Naive B cell (primary cell): ENCODE measurements at places on chromosomes 16 and 17. TPM values are rescaled to one million over a fixed set of nuclear protein-coding genes. Genes with fewer than 3 reads are reported as not detected.

GRCh38 chr16:4641895-4642294, 17.3 kb downstream of the MGRN1 start:
- DNase-seq, result no peak
- peak overlapping the region; percentile 48 for H3K27ac ChIP-seq
- H3K27me3 ChIP-seq, result no peaks in the 10 kb centered on the region
- H3K4me3 ChIP-seq, result no peak overlapping the region
- H3K36me3 ChIP-seq, result no peaks in the 10 kb centered on the region

GRCh38 chr17:12631076-12631475, 34.6 kb upstream of the MYOCD start:
- H3K27ac ChIP-seq, result no peak overlapping the region
- H3K4me3 ChIP-seq, result no peak overlapping the region
- no peak for DNase-seq
- no peaks in the 10 kb centered on the region for H3K4me1 ChIP-seq

DNA sequence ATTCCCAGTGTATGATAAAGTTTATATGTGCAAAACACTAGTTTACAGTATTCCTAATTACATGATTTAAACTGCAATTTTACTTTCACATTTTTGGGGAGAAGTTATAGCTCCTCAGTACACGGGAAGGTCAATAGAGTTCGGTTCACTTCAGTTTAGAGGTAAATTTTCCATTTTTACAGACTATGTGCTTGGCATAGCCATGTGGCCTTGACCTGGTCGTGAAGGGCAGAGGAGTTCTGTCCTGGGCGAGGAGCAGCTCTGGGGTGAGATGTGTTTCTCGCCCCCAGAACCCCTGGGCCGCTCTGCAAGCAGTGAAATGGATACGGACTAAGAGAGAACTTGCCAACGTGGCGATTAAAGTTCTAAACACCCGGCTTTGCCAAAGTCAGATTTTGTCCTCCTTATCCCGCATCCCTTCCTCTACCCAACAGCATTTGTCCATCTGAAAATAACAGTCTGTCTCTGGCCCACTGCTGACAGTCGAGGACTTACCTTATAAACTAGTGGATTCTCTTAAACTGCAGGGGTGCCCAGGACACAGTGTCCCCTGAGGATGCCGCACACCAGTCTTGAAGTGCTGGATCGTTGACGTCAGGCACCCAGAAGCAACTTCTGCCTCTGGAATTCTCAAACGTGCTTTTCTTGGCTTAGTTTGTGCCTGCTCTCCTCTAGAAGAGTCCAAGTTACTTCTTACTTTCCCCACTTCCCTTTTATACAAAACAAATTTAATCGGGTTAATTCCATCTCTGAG, 1.5 kb upstream of the SIAH1 start:
- peak overlapping the region; percentile 19 for H3K27ac ChIP-seq
- H3K4me1 ChIP-seq, result peaks cover 21% of the 10 kb centered on the region
- no peaks in the 10 kb centered on the region for H3K27me3 ChIP-seq
- H3K36me3 ChIP-seq, result no peaks in the 10 kb centered on the region
- peak overlapping the region; percentile 91 for H3K4me3 ChIP-seq

DNA sequence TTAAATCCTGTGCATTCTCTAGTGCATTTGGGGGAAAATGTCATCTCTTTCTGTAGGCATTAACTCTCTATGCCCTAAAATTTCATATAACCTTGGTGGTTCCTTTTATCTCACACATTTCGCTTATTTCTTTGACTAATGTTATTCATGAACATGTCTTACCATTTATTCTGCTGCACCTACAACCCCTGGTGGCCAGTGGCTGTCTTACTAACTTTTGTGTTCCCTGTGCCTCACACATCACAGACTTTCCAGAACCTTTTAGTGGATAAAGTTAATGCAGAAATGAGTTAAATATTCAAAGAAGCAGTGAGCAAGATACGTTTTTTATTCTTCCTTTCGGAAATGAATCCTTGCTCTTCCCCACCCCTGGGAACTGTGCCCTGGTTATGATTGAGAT, 111.9 kb downstream of the CDH13 start:
- H3K27me3 ChIP-seq, result peaks cover 22% of the 10 kb centered on the region
- no peaks in the 10 kb centered on the region for H3K4me1 ChIP-seq
- no peak overlapping the region for H3K27ac ChIP-seq

- peaks cover 10% of the 10 kb centered on the region for H3K4me1 ChIP-seq
- no peak overlapping the region for H3K4me3 ChIP-seq
- peaks cover 23% of the 10 kb centered on the region for H3K36me3 ChIP-seq
- H3K27me3 ChIP-seq, result no peaks in the 10 kb centered on the region
- H3K27ac ChIP-seq, result peak overlapping the region; percentile 32
Measured at GRCh38 chr17:3944485-3945388, 19.5 kb downstream of the ATP2A3 start.

DNA sequence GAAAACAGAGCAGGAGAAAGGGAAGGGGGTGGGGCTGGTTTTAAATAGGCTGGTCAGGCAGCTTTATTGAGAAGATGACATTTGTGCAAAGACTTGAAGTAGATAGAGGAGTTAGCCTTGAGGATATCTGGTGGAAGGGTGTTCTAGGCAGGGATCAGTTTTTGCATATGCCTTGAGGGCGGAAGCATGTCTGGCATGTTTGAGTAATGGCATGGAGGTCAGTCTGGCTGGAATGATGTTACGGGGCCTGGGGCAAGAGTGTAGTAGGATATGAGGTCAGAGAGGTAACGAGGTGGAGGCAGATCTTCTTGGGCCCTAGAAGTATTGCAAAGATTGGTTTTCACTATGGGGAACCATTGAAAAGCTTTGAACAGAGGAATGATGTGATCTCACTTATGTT, 4.8 kb downstream of the RABEP1 start:
- no peaks in the 10 kb centered on the region for H3K27me3 ChIP-seq
- peak overlapping the region; percentile 29 for H3K27ac ChIP-seq
- DNase-seq, result no peak
- peaks cover 44% of the 10 kb centered on the region for H3K4me1 ChIP-seq

DNA sequence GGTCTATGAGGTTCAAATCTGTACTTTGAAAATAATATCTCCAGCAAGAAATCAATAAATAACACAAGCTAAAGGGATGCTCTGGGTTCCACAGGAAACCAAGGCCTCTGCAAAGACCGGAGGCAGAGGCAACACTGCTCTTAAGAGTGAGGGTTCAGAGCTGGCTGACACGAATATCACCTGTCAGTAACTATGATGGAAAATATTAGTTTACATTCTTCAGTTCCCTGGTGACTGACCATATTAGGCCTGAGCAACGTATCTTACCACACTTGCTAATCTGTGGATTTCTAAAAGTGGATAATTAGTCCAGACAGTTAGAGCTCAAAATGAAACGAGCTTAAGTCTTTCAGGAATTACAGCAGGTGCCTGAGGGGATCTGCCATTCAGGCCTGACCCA, 459.3 kb downstream of the HS3ST3B1 start:
- H3K4me3 ChIP-seq, result no peak overlapping the region
- H3K27me3 ChIP-seq, result peaks cover 35% of the 10 kb centered on the region
- H3K36me3 ChIP-seq, result no peaks in the 10 kb centered on the region
- DNase-seq, result no peak
- H3K27ac ChIP-seq, result no peak overlapping the region
- peaks cover 16% of the 10 kb centered on the region for H3K4me1 ChIP-seq

DNA sequence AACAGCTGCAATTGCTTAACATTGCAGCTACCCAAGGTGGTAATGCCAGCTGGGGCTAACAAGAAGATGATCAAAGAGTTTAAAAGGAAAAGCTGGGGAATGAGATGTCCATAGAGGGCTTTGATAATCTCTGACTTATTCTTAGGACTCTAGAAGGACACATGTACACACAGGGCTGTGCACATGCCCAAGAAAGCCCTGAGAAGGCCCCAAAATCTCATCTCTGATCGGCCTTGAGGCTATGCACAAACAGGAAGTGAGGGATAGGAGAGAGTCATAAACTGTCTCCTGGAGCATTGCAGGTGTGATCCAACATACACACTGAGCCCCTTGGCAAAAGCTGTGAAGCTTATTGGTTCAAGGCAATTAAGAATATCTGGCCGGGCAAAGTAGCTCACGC, 17.2 kb upstream of the RABEP1 start:
- H3K27me3 ChIP-seq, result no peaks in the 10 kb centered on the region
- no peak overlapping the region for H3K4me3 ChIP-seq
- no peaks in the 10 kb centered on the region for H3K36me3 ChIP-seq
- H3K4me1 ChIP-seq, result peaks cover 8% of the 10 kb centered on the region

DNA sequence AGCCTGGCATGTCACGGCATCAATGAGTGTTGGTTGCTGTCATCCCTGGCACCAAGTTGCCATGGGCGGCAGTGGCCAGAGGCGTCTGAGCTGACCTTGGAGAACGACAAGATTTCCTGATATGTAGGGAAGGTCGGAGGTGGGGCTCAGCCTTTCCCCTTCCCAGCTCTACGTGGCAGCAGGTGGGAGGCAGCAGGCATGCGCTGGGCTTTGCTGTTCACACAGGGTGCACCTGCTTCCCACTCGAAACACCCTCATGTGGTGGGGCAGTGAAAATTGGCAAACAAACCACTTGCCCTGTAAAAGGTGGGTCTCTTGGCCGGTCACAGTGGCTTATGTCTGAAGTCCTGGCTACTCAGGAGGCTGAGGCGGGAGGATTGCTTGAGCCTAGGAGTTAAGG, 12.3 kb upstream of the TFAP4 start:
- no peak for DNase-seq
- peaks cover 12% of the 10 kb centered on the region for H3K4me1 ChIP-seq
- no peak overlapping the region for H3K27ac ChIP-seq
- H3K36me3 ChIP-seq, result no peaks in the 10 kb centered on the region

DNA sequence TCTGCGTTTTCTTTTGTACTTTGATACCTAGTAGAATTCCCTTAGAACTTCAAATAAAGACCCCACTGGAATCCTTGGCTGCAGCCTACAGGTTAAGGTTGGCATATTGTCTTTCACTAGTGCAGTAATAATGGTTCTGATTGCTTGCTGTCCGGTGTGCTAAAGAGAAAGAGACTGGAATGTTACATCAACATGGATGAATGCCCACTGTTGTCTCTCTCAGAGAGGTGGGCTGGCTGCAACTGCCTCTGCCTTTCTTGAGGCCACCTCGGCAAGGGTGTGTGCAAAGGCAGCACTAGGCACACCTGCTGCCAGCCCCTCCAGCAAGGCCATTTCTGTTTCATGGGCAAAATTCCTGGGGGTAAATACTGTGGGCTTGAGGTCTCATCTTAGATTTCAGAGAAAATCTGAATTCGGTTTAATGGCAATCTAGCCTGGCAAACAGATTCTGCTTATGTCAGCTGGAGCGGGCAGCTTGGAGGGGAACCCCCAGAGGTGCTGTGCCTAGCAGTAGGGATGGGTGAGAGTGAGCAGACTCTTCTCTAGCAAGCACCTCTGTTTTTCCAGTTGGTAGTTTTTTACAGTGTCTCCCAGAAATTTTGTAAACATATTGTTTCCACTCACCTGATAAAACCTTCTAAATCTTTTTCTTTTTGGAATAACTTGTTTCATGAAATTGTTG, 54.0 kb downstream of the MRTFB start:
- no peak overlapping the region for H3K4me3 ChIP-seq
- H3K27me3 ChIP-seq, result no peaks in the 10 kb centered on the region
- no peak overlapping the region for H3K27ac ChIP-seq
- no peak for DNase-seq
- peaks cover 8% of the 10 kb centered on the region for H3K36me3 ChIP-seq

GRCh38 chr16:4372001-4372577, 441 bp downstream of the VASN start:
- H3K4me3 ChIP-seq, result peak overlapping the region; percentile 76
- H3K4me1 ChIP-seq, result peaks cover 23% of the 10 kb centered on the region
- DNase-seq, result no peak

The KRT9 gene
- not detected for polyA plus RNA-seq

The CCL1 gene
- polyA plus RNA-seq, result not detected

The FOXJ1 gene
- not detected for polyA plus RNA-seq

The SULT1A1 gene
- polyA plus RNA-seq, result 0.98 TPM

The CCDC200 gene
- polyA plus RNA-seq, result 0.45 TPM

The OR2C1 gene
- 0.20 TPM for polyA plus RNA-seq

The VMO1 gene
- polyA plus RNA-seq, result not detected
